ENCODE measurements at places on chromosomes 13 and 19.
A peak's percentile ranks its signal among the peaks of the same experiment; 100 is the strongest.

DNA sequence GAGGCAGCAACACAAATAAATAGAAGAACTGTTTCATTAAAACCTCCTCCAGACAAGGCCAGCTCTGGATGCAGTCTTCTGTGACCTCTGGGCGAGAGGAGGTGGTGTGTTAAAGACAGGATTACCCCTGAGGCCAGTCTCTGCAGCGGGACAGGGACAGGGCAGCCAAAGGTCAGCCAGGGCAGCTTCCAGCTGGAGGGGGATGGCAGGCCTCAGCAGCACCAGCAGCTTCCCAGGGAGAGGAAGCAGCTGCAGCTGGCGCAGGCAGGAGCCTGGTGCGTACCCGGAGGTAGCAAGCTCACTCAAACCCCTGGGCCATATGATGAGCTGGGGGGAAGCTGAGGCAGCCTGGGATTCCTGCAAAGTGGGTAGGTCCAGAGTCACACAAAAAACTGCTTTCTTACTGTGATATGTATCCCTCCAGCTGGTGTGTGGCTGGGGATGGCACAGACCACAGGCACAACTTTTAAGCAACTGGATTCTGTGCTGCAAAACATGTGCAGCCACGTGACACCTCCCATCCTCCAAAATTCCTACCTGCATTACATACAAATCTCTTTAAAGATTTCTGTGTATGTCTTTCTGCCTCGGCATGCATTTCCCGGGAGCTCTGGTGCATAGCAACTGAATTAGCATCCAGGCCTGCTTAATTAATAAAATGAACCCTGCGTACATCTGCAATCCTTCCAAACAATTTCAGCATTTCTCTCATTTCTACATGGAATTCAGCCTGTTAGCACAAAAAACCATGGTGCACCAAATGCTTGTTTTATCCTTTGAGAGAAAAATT is 238.3 kb upstream of the MAB21L1 start:
- no peak for DNase-seq

DNA sequence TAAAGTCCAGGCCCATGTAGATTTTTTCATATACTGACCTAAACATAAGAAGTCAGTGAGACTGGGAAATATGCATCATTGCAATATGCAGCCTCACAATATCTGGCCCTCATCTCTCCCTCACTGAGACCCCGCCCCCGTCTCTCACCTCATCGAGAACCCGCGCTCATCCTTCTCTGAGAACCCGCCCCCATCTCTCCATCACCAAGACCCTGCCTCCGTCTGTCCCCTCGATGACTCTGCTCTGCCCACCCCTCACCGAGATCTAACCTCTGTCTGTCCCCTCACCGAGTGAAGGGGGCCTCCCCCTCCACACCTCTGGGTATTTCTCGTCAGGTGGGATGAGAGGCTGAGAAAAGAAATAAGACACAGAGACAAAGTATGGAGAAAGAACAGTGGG is 20.5 kb upstream of the ZNF846 start:
- no peak for DNase-seq

- DNase-seq = no peak
Observed at GRCh38 chr19:4597278-4597974, 37.9 kb upstream of the SEMA6B start.

- no peak for DNase-seq
Observed at GRCh38 chr13:97121894-97122293, 100.2 kb upstream of the MBNL2 start.

DNA sequence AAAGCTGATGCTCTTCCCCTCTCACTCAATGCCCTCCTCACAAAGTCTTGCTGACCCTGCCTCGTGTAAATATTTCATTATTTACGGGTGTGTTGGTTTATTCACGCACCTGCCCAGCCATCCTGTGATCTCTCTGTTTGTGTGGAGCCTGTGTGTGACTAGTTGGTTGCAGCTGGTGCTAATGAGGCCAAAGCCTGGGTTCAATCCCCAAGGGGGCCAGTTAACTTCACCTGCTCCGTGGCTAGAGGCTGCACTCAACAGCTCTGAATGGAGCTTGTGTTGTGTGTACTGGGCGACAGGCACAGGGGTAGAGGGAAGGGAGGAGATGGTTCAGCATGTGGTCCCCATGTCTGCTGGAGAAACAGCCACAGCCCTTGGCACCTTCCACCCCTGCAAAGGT is 109.5 kb downstream of the DNAJC15 start:
- no peak for DNase-seq

DNA sequence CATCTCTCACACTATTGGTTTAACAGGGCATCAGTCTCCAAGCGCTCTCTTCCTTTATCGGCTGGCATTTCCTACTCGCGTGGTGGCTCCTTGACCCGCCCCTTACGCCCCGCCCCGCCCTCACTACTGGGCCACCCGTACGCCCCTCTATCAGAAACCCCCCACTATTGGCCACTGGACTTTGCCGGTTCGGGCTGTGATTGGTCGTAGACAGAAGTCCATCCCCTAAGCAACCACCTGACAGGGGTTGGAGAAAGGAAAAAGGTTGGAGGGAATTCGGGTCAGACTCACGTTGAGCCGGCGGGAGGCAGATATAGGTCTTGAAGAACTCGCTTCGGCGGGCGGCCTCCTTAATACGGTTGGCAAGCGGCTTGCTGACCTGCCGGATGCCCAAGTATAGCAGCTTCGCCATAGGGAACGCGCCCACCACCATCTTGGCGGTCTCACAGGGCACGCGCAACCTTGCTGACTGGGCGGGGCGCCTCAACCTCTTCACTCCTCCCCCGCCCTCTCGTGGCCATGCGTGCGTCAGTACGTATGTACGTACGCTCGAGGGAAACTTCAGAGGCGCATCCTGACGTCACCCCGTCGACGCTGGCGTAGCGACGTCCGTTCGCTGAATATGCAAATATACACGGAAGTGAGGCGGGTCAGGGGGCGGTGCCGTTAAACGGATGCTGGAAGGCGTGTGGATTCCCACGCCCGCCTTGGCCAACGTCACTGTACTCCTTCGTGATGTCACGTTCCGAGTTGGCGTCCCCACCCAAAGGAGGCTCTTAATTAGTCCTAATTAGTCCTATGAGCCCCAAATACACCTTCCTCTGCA is at the start of gene OPA3:
OPA3 (minus strand) TSS at position 471 of the 826 bp plus-strand sequence; CDS start at position 433, 38 bp downstream.
- DNase-seq = peak; percentile 98

DNA sequence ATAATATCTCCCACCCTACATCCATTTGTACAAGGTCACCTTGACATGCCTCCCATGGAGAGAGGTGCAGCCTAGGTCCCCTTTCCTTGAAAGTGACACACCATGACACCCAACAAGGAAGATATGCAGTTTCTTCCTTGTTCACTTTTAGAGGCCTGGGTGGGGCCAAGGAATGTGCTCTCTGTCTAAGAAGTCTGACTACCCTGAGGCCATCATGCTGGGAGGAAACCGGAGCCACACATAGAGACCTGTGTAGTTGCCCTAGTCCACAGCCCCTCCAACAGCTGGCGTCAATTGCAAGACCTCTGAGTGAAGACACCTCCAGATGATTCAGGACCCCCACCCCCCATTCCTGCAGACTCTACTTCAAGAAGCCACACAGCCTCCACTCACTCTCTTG is 11.0 kb downstream of the SYDE1 start:
- no peak for DNase-seq

DNA sequence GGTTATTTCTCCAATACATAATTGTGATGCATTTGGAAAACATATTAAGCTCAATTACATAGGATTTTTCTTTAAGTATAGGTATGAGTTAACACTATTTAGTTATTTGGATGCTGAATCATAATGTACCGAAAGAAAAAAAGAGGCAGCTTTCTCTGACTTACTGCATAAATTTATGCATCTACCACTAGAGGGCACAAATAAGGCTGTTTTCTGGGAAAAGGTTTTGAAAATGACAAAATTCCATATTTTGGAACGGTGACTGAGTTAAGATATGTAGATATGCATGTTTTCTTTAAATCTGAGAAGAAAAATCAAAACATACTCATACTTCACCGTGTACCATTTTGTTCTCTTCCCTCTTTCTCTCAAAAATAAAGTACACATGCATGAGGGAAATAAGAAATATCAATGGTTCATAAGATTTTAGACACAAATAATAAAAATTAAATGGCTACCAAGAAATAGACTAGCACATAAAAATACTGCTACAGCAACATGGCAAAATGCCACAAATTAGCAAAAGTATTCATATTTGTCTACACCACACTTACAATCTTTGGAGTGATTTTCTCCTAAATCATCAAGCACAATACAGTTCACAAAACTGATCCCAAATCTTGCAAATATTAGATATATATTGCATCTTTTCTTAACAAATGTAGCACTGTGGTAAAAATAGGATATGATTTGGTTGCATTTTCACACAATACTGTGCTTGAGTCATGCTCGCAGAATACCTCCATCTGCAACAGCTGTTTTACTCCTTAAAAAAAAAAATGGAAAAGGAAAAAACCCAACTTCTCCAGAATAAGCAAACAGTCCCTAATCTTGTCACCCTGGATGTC is 260.0 kb downstream of the FGF14 start:
- peak; percentile 12 for DNase-seq

DNA sequence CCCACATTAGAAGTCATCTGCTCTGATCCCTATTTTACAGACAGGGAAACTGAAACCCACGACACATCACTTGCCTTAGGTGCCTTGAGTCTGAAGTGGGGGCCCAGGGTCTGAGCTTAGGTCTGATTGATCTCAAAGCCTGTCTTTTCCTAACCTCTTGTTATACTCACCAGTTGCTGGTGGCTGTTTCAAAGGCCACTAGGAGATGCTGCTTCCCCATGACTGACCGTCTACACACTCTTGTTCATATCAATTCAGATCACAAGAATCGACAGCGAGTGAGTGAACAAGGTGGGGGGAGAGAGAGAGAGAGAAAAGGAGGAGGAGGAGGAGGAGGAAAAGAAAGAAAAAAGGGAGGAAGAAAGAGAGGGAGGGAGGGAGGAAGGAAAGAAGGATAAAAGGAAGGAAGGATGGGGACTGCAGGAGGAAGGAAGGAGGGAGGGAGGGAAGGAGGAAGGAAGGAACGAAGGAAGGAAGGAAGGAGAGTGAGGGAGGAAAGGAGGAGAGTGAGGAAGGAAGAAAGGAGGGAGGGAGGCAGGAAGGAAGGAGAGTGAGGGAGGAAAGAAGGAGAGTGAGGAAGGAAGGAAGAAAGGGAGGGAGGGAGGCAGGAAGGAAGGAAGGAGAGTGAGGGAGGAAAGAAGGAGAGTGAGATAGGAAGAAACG is 3.3 kb downstream of the OR10H1 start:
- peak; percentile 40 for DNase-seq

GRCh38 chr13:28744091-28744536 is 25.3 kb upstream of the SLC46A3 start:
- no peak for DNase-seq

DNA sequence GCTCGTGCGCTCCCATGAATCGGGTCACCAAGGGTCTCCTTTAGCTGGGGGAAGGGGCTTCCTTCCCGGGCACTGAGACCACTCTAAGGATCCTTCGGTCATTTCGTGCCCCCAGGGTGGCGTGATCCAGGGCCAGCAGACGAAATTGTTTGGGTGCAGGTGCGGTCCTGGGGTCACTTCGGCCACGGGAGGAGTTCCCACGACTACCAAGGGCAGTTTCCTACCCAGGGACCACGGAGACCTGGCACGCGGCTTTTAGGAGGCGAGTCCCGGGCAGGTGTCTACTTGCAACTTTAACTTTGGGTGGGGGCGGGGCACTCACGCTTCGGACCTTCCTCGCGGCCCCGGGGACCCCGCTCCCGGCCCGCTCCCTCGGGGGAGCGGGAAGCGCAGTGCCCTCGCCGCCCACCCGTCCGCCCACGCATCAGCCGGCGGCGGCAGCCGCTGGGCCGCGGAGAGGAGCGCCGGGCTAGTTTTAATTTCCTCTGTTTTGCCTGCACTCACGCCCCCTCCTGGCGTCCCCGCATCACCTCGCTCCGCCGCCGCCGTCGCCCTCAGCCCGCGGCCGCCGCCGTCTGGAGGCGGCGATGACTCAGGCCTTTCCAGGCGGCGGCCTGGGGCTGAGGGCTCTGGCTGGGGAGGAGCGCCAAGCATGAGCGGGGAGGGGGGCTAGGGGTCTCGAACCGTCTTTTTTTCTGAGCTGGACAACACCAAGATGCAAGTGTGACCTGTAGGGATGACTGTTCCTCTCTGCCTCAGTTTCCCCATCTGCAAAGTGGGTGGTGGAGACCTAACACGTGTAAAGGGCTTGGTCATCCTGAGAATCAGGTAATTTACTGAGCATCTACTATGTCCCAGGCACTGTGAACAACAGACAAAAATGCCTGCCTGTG is 21.8 kb downstream of the OLFM2 start:
- peak; percentile 97 for DNase-seq

DNA sequence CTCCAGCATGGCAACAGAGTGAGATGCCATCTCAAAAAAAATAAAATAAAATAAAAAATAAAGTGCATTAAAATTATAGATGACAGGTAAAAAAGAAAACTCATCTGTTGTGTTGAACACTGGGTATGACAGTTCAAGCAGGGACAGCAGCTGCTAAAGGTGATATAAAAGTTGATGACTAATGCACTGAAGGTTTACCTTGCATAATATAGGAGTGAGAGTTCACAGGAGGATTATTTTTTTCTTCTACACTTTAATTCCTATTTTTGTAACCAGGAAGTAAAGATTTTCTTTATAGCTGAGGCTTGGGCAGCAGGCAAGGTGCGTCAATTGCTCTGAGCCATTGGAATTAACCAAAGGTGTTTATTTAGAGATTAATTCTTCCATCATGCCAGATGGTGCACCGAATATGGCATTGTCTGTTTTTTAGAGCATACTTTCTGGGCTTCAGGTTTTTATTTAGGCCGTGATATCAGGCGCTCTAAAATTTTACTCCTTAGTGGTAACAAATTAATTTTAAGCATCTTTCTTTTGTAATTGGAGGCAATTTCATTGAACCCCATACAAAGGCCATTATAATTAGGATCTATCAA is 337.0 kb upstream of the SLC10A2 start:
- DNase-seq = no peak

- peak; percentile 72 for DNase-seq
Observed at GRCh38 chr19:55418185-55418584, 10.6 kb upstream of the UBE2S start.

- DNase-seq = no peak
Observed at GRCh38 chr13:46731535-46731934, 65.4 kb downstream of the ESD start.

GRCh38 chr19:41323430-41324125 is 13.6 kb downstream of the CCDC97 start:
- peak; percentile 88 for DNase-seq

DNA sequence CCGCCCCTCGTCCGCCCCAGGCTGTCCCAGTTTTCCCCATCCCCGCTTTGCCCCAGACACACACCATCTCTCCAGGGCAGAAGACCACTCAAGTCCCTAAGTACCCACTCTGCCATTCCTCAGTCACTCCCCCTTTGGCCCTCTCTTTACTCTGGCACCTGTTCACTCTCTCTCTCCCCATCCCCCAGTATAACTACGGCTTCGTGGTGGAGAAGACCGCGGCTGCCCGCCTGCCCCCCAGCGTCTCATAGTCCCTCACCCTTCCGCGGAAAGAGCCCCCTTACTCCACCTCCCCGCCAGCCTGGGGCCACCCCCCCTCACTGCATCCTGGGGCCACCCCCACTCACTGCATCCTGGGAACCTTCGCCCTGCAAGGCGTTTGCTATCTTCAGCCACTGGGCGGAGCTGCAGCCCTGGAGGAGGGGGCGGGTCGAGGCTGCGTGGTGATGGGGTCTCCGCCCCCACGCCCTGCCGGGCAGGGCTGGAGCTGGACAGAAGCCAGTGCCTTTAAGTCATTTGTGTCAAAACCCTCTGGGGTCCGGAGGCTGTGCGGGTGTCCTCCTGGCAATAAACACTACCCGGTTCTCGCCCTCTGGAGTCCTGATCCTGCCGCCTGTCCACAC is 5.0 kb downstream of the MVB12A start:
- DNase-seq = peak; percentile 59

- DNase-seq = peak; percentile 50
Observed at GRCh38 chr13:102587916-102588315, 8.9 kb upstream of the TPP2 start.
